Renal pelvis (tissue), 12 donors: ENCODE measurements at places on chromosomes 13 and 19. TPM values are rescaled to one million over a fixed set of nuclear protein-coding genes. Genes with fewer than 3 reads are reported as not detected.

- no peak for DNase-seq
These were observed 147.0 kb upstream of the MIR17HG start for GRCh38 chr13:91200486-91200885.

The KIR2DL1 gene
- polyA plus RNA-seq, result 0.29 TPM

DNA sequence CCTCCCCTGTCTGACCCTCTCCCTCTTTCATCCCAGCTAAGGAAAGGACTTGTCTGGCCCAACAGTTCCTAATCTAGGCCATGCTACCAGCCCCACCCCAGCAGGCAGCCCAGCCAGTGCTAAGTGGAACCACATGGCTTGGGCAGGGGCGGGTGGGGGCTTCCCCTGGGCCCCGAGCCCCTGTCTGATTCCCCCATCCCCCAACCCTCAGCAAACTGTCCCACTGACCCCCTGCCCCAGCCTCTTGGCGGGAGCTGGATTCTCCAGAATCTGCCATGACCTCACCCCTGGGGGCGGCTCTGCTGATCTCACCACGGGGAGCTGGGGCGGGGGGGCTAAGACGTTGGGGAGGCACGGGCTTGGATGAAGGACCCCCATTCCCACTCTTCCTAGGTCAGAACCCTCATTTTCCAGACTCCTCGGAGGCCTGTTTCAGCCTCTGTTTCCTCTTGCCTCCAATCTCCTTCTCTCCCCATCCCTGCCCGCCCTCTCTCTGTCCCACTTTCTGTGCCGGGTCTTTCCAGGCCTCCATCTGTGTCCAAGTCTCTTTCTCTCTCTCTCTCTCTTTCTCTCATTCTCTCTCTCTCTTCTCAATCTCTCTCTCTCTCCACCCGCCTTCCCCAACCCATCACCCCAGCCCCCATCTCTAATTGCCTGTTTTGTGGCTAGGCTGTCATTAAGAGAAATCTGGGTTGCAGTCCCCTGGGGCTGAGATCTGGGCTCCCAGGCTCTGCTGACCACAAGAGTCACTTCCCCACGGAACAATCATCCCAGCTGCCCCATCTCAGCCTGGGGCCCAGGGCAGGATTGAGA lies 2.7 kb downstream of the COL5A3 start:
- no peak for DNase-seq

The ZNF560 gene
- 0.83 TPM for polyA plus RNA-seq

DNA sequence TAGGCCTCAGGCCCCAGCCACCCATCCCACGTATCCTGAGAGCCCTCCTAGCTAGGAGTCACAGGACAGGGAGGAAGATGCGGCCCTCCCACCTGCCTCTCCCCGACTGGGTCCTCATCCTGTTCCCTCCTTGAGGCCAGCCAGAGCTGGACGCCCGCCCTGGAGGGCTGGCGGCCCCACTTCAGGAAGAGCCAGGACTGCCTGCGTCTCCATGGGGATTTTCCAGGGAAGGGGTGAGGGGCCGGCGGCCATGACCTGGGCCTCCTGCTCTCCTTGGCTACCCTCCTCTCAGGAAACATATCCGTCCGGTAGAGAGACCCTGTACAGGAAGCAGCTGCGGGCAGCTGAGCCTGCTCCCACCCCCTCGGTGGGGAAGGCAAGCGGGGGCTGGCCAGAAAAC lies 11.3 kb upstream of the PRKD2 start:
- DNase-seq, result no peak

DNA sequence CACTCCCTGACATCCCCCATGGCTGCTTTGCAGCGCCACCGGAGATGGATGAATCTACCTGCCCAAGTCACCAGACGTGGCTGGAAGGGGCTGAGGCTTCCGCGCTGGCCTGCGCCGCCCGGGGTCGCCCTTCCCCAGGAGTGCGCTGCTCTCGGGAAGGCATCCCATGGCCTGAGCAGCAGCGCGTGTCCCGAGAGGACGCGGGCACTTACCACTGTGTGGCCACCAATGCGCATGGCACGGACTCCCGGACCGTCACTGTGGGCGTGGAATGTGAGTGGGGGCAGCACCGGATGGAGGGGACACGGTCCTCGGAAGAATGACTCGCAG lies 4.6 kb downstream of the ICAM5 start:
- DNase-seq, result no peak

- no peak for DNase-seq
These were observed 4.1 kb upstream of the SOX1 start for GRCh38 chr13:112062571-112063570.

GRCh38 chr19:17721821-17722220 lies 2.5 kb downstream of the MAP1S start:
- no peak for DNase-seq

- DNase-seq, result no peak
These were observed 21.2 kb upstream of the DOCK9 start for GRCh38 chr13:98998831-98999638.

- DNase-seq, result no peak
These were observed 7.1 kb downstream of the TCF3 start for GRCh38 chr19:1645299-1645698.

The FKBP8 gene
- polyA plus RNA-seq, result 222 TPM

- no peak for DNase-seq
These were observed 23.5 kb downstream of the SLC25A15 start for GRCh38 chr13:40812724-40813445.

DNA sequence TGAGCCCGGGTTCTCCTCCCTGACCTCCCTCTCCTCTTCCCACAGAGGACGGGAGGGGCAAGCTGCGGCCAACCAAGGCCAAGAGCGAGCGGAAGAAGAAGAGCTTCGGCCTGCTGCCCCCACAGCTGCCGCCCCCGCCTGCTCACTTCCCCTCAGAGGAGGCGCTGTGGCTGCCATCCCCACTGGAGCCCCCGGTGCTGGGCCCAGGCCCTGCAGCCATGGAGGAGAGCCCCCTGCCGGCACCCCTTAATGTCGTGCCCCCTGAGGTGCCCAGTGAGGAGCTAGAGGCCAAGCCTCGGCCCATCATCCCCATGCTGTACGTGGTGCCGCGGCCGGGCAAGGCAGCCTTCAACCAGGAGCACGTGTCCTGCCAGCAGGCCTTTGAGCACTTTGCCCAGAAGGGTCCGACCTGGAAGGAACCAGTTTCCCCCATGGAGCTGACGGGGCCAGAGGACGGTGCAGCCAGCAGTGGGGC lies 162.2 kb downstream of the KDM4B start:
- no peak for DNase-seq

GRCh38 chr19:21569494-21569865 lies 64.1 kb downstream of the ZNF429 start:
- peak; percentile 54 for DNase-seq

DNA sequence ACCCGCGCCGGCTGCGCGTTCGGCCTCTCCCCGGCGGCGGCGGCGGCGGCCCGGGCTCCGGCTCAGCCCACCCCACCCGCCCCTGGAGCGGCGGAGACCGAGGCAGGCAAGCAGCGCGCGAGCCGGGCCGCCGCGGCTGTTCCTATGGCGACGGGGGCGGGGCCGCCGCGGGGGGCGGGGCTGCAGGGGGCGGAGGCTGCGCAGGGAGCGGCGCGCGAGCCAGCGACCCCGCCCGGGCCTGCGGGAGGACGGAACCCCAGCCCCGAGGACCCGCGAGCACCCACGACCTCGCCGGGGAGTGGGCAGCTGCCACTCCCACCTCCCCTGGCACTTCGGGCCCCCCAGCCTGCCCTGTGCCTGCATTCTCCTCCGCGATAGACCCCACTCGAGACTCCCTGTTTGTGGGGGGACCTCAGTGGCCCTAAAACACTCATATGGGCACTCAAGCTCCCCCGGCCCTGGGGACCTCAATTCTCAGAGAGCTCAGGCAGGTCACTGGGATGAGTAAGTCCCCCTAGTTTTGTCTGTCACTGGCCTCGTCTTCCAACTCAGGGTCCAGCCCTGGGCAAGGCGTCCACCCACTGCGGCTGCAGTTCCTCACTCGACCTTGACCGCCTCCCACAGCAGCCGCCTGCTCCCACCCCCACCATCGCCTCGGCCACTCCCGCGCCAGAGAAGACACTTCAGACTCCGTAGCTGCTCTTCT lies at the start of gene CTXN1:
CTXN1 (minus strand) TSS at position 115 of the 706 bp plus-strand sequence. CDS start 597 bp downstream, outside the sequence.
- DNase-seq, result peak; percentile 65

The FAM216B gene
- not detected for polyA plus RNA-seq

DNA sequence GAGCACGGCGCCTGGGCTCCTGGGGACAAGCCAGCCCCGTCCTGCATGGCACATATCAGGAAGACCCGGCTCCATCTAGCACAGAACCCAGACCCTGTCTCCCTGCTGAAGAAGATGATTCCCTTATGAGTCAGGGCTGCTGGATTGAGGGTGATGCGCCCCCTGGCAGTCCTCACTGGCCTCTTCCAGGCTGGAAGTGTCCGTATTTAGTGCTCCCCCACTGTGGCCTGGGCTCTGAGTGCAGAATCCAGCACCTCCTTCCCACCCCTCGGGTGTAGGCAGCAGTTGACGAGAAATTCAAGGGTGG lies 14.9 kb downstream of the COMP start:
- DNase-seq, result no peak

GRCh38 chr13:19782049-19782726 lies 557 bp downstream of the PSPC1 start:
- peak; percentile 41 for DNase-seq

The CCNE1 gene
- 9.7 TPM for polyA plus RNA-seq

GRCh38 chr19:16771618-16772017 lies 52.0 kb downstream of the NWD1 start:
- peak; percentile 81 for DNase-seq

DNA sequence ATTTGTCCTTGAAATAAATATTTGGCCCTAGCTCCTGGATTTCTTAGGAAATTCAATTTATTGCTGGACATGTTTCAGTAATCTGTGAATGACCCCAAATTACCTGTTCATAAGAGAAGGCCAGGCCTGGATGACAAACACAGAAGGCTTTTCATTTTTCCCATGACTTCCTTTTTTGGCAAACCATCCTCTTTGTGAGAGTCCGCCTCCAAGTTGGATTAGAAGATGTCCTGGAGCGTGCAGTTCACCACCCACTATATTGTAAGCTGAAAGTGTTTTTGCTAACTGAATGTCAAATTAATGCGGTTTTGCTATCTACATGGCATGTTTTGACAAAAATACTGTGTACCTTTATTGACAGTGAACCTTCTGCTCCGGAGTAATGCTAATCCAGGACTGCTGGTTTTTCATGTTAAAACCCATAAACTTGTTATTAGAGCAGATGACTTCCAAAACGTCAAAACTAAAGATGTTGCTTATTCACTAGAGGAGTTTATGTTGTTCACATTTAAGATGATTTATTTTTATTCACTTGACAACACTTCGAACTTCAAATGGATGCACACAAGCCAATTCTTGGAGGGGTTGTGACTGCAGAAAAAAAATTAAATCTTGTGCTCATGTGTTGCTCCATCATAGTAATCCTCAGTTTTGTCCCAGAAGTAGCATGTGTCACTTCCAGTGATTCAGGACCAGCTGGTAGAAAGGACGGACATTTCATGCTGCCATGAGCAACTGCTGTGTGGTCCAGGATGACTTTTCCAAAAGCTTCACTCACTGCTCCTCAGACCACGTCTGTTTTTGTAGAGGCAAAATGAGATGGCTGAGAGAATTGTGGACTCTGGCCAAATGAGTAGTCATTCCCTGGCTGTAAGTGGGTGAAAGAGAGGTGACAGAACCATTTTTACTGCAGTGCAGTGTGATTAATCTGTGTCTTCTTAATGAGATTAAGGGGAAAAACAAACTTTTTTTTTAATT lies 71.0 kb downstream of the ITGBL1 start:
- no peak for DNase-seq

DNA sequence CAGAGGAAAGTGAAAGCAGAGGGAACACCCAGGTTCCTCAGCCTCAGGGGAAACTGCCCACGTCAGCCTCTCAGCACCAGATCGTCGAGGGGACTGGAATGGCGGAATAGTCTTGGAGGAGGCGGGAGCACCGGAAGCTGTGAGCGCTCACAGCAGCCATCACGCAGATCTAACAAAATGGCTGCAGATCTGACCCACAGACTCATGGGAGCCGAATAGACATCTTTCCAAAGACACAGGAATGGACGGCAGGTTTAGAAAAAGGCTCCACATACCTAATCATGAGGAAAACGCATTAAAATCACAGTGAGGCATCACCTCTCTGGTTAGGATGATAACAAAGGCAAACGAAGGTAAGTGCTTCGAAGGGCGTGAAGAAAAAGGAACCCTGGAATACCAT lies 11.8 kb upstream of the LILRA2 start:
- DNase-seq, result no peak

GRCh38 chr19:46081928-46082727 lies 41.3 kb upstream of the IGFL4 start:
- no peak for DNase-seq

GRCh38 chr13:88472316-88472715 lies 801.1 kb downstream of the SLITRK5 start:
- no peak for DNase-seq

The DOCK6 gene
- polyA plus RNA-seq, result 67.7 TPM

DNA sequence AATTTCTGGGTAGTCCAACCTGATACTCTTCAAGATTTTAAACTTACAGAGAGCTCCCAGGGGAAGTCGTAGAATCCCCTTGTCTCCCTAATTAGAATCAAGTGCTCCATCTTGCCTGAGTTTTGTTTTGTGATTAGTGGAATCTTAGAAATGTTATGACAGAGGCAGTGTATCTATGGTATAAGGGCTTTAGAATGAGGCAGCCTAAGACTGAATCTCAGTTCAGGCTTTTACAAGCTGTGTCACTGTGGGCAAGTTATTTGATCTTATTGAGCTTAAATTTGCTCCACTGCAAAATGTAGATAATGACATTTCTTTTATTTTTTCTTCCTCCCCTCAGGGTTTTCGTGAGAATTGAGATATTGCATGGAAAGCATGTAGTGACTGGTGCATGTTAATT lies 215.5 kb downstream of the POSTN start:
- no peak for DNase-seq
